ENCODE measurements at places on chromosomes 7 and 10. TPM values are rescaled to one million over a fixed set of nuclear protein-coding genes. Genes with fewer than 3 reads are reported as not detected.

TCAF2 gene
- polyA plus RNA-seq = 1.8 TPM

CLRN3 gene
- polyA plus RNA-seq = not detected

TMEM176A gene
- 92.0 TPM for polyA plus RNA-seq

BAIAP2L1 gene
- 28.1 TPM for polyA plus RNA-seq

RAPGEF5 gene
- polyA plus RNA-seq = 8.6 TPM

SPACDR gene
- polyA plus RNA-seq = not detected

TRIM56 gene
- 9.8 TPM for polyA plus RNA-seq

HACD1 gene
- 14.1 TPM for polyA plus RNA-seq

ZNF485 gene
- polyA plus RNA-seq = 2.6 TPM

NEUROG3 gene
- not detected for polyA plus RNA-seq

CSGALNACT2 gene
- 6.7 TPM for polyA plus RNA-seq

EPO gene
- not detected for polyA plus RNA-seq

SORCS3 gene
- 0.25 TPM for polyA plus RNA-seq

C7orf57 gene
- polyA plus RNA-seq = not detected

UCN3 gene
- polyA plus RNA-seq = 0.13 TPM

ADAM12 gene
- not detected for polyA plus RNA-seq

VPS37D gene
- polyA plus RNA-seq = 2.3 TPM

FOXI2 gene
- polyA plus RNA-seq = 0.13 TPM

EPC1 gene
- polyA plus RNA-seq = 9.9 TPM

WNT8B gene
- polyA plus RNA-seq = not detected

GJD4 gene
- not detected for polyA plus RNA-seq

GARIN1A gene
- polyA plus RNA-seq = 1.4 TPM

SCRN1 gene
- 11.7 TPM for polyA plus RNA-seq

FZD1 gene
- polyA plus RNA-seq = 2.4 TPM

SPDYE5 gene
- polyA plus RNA-seq = not detected

CD36 gene
- 5.5 TPM for polyA plus RNA-seq

OR2A7 gene
- 0.44 TPM for polyA plus RNA-seq

FZD8 gene
- 2.4 TPM for polyA plus RNA-seq

MACROH2A2 gene
- polyA plus RNA-seq = 7.7 TPM

PON1 gene
- not detected for polyA plus RNA-seq

RAB18 gene
- 60.2 TPM for polyA plus RNA-seq

CFAP43 gene
- 0.12 TPM for polyA plus RNA-seq

NAT16 gene
- polyA plus RNA-seq = not detected

TMEM140 gene
- 2.1 TPM for polyA plus RNA-seq

GIMAP2 gene
- polyA plus RNA-seq = 4.4 TPM

SPDYE16 gene
- not detected for polyA plus RNA-seq
